ENCODE measurements at places on chromosomes 3 and 15.
A peak's percentile ranks its signal among the peaks of the same experiment; 100 is the strongest.

DNA sequence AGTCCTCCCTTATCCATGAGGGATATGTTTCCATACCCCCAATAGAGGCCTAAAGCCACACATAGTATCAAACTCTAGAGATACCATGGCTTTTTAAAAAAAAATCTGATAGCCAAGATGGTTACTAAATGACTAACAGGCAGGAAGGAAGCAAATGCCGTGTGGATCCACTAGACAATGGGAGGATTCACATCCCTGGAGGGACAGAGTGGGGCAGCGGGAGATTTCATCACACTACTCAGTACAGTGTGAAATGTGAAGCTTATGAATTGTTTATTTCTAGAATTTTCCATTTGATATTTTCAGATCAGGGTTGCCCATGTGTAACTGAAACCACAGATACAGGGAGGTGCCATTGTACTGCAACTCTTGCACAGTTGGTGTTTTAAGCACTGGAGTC is 826.6 kb downstream of the SQOR start:
- DNase-seq = no peak

GRCh38 chr15:39191871-39192291 is 389.0 kb upstream of the THBS1 start:
- no peak for DNase-seq

DNA sequence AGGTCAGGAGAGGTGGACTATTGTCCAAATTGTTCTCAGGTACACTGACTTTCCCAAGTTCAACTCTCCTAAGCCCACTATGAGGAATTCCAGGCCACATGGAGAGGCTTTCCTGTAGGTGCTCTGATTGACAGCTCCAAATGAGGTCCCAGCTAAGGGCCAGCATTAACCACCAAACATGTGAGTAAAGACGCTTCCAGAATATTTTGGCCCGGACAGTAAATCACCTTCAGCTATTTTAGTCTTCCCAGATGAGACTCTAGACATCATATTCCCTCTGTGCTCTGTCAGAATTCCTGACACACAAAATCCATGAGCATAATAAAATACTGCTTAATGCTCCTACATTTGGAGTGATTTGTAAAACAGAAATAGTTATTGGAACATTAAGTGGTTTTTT is 135.5 kb downstream of the TGFBR2 start:
- no peak for DNase-seq

GRCh38 chr3:22377421-22377820 is 626.4 kb upstream of the ZNF385D start:
- no peak for DNase-seq

GRCh38 chr15:47301481-47301880 is 415.8 kb upstream of the SEMA6D start:
- peak; percentile 37 for DNase-seq

DNA sequence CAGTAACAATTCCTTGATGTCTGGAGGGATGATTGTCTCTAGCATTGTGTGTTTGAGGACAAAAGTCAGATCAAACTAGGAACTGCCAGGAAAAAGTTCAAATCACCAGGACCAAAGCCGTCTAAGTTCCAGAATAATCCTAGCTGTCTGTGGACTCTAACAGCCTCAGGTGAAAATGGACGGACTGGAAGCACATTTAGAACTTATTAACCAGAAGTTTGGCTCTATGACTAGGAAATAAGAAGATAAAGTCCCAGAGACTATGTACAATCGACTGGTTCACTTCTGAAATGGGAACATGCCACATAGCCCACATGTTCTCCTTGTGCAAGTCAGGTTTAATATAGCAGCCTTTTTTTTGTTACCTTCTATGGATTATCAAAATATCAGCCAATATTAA is 50.6 kb upstream of the SGO1 start:
- no peak for DNase-seq

- DNase-seq = peak; percentile 72
These were observed 968 bp upstream of the TMEM266 start for GRCh38 chr15:76058714-76059319.

DNA sequence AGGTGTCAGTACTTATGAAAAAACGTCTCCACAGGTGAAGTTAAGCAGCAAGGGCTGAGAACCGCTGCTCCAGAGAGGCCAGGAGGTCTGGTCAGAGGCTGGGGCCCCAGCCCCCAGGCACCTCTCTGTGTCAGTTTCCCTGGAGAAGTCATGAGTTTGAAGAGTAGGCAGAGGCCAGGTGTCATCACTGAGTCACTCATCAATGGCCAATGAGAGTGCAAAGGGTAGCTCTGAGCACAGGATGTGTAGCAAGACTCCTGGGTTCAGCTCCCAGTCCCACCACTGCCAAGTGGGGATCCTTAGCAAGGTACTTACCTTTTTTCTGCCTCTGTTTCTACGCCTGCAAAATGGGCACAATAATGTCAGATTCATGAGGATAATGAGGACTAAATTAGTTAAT is 47.9 kb downstream of the CORO2B start:
- no peak for DNase-seq

DNA sequence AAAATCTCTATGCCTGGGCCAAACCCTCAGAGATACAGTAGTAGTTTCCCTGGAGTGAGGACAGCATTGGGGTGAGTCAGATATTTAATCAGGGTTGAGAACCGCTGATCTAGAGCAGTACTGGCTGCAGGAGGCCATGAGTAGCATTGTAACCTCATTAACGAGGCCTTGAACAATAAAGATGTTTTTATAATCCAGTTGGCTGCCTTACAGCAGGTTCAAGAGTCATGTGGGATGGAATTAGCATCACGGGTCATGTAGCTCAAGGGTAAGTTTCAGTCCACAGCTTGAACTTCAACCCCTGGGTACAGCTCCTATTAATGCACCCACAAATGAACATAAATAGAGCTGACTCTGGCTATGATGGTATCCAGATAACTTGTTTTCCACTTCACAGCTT is 5.1 kb downstream of the HPS3 start:
- DNase-seq = no peak

- no peak for DNase-seq
These were observed 62.5 kb upstream of the MLF1 start for GRCh38 chr3:158508481-158508880.

GRCh38 chr3:135851201-135852081 is 114.1 kb upstream of the PPP2R3A start:
- no peak for DNase-seq

DNA sequence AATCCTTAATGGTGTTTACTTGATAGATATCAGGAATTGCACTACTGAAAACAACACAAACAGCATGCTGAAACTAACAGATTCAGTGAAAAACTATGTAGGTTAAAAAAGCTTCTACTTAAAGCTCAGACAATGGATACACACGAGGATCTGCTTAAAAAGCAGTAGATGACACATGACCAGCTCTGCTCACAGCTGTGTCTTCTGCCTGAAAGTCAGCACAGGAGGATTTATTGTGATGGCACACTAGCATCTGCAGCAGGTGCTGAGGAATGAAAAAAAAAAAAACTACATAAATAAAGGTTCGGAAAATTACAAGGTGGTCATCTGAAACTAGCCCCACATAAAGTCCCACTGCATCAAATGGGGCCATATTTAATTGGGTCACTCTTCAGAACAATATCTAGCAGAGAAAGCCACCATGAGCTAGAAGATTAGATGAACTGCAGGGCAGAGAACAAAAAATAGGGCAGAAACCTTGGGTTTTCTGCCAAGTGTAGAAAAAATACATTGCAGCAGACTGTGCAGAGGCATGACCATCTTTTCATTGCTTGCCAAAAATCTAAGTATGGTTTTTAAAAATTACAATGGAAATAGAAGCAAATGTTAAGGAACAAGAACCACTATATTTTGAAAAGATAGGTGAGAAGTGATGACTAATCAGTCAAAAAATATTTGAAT is 13.2 kb upstream of the GOLM2 start:
- no peak for DNase-seq

GRCh38 chr3:175212896-175213295 is 353.8 kb downstream of the NAALADL2 start:
- DNase-seq = no peak

DNA sequence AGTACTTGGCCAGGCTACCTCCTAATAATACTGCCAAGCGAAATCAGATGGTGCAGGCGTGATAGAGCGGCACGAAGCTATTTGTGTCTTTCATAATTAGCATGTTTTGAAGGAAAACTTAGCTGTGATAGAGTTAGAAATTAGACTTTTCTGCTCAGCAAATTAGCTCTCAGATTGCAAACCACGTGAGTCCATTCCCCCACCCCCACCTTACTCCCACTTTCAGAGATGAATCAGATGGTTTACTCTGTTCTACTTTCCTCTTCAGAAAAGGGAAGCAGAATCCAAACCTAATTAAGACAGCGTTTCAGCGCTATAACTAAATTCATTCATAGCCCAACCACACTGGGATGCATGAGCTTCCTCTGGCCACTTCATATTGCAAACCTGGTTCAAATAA is 214.6 kb downstream of the SLCO3A1 start:
- no peak for DNase-seq

- DNase-seq = no peak
These were observed 159.2 kb upstream of the SLC24A5 start for GRCh38 chr15:47961401-47962090.

DNA sequence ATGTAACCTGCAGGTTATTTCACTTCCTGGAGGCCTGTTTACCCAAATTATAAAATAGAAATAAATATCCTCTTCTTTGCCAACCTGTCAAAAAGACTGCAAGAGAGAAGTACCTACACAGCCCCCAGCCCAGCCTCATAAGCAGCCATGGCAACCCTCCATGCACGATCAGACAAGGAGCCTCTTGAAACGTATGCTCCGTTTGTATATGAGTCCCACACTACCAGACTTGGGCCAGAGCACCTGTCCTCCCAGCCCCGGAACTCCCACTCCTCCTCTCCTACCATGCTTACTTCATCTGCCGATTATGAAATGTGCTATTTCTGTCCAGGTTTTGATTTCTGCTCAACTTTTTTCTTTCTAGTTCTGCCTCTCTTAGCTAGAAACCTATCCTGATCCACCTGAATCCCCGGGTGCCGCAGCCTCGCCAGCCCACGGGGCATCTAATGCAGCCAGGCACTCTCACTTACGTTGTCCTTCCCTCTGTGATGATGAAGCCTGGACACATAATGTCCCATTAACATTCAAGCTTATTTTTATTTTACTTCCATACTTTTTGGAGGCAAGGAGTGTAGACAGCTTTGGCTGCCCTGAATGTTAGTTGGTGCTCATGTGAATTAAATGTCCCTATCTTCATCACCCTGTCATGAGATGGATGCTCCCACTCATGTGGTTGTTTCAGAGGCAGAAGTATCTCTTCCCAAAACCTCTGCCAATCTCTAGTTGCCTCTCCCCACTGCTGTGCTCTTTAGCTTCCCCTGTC is 73.8 kb downstream of the MB21D2 start:
- no peak for DNase-seq

DNA sequence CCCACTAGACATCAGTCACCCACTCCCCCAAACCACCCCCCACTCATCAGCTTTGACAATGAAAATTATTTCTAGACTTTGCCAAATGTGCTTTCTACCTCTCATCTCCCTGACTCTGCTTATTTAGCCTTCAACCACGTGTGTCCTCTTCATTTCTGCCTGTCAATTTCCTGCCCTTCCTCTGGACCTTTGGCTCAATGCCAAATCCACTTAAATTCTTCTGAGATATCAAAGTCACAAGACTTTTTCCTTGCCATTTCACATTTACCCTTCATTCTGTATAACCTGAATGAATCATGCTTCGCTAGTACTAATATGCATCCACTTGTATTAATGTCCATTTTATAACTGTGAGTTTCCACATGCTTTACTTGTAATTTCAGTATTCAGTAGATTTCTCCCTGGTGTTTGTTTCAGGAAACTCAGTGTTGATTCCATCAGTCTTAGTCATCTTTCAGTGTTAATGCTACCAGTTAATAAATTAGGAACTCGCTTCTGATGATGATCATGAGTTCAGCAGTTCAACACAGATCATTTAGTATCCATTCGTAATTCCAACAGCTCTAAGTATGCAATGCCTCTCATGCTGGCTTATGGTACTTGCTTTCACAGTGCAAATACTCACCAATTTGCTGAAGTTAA is 128.2 kb upstream of the OSTN start:
- DNase-seq = no peak

GRCh38 chr3:182717216-182717615 is 76.1 kb upstream of the ATP11B start:
- no peak for DNase-seq

GRCh38 chr3:51696954-51697353 is 9.9 kb upstream of the GRM2 start:
- DNase-seq = no peak

DNA sequence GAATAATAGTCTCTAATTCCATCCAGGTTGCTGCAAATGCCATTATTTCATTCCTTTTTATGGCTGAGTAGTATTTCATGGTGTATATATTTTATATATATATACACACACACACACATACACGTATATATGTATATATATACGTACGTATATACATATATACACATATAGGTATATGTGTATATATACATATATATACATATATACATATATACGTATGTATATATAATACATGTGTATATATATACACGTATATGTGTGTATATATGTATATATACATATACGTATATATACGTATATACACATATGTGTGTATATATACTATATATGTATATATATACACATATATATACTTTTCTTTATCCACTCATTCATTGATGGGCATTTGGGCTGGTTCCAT is 13.7 kb upstream of the STRIT1 start:
- no peak for DNase-seq

- no peak for DNase-seq
These were observed 305.0 kb downstream of the ZNF385D start for GRCh38 chr3:21446027-21446426.

DNA sequence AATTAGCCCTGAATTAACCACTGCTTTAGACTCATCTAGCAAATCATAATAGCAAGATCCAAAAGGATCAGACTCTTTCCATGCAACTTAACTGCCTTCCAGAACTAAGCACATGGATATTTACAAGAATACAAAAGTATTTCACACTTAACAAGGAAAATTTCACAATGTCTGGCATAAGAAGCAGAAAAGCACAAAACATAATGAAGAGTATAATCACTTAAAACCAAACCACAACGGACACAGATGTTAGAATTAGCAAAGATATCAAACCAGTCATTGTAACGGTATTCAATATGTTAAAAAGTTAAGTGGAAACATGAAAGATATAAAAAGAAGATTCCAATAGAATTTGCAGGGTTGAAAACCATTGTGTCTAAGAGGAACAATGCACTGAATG is 51.5 kb upstream of the COL6A6 start:
- no peak for DNase-seq

DNA sequence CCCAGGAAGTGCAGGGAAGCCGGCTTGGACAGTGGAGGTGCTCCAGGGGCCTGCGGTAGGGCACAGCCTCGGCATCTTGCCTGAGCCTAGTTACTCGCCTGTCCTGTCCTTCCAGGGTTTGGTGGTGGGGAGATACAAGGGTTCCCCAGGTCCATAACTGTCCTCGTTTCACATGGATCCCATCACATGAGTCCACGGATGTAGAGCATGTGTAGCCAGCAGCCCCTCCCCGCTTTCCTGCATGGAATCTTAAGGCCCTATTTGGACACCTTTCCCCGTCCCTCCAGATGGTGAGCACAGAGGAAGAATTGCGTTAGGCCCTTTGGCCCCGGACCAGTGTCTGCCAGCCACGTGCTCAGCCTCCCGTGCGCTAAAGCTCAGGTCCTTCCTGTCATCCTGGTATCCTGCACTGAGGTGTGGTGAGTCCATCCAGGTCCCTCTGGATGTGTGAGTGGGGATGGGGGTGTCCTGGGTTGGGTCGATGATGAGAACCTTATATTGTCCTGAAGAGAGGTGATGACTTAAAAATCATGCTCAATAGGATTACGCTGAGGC is 230.4 kb downstream of the SNRPN start:
- DNase-seq = no peak

GRCh38 chr15:98827217-98827616 is 178.9 kb downstream of the IGF1R start:
- no peak for DNase-seq
